Anterior cingulate cortex (tissue), 58 donors: ENCODE measurements at places on chromosomes 5 and 9.

DNA sequence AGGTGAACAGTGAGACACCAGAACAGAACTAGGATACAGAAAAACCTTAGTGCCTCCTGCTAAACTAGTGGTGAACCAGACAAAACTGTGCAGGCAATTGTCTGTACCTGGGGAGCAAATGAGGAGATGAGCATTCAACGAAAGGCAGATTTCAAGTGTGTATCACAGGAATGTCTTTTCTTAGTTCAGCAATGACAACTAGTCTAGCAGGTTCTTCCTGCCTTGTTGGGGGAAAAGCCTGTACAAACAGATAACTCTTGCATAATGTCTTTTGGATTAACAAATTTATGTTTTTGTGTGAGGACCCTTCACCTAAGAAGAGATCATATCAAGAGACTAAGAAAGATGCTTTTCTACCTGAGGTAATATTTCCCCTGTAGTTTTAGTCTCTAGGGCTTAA lies 21.8 kb upstream of the DENND4C start:
- DNase-seq: no peak

- no peak for DNase-seq
These were observed 21.2 kb downstream of the CDH10 start for GRCh38 chr5:24623624-24624023.

GRCh38 chr9:80085668-80086067 lies 513.9 kb downstream of the TLE4 start:
- no peak for DNase-seq

DNA sequence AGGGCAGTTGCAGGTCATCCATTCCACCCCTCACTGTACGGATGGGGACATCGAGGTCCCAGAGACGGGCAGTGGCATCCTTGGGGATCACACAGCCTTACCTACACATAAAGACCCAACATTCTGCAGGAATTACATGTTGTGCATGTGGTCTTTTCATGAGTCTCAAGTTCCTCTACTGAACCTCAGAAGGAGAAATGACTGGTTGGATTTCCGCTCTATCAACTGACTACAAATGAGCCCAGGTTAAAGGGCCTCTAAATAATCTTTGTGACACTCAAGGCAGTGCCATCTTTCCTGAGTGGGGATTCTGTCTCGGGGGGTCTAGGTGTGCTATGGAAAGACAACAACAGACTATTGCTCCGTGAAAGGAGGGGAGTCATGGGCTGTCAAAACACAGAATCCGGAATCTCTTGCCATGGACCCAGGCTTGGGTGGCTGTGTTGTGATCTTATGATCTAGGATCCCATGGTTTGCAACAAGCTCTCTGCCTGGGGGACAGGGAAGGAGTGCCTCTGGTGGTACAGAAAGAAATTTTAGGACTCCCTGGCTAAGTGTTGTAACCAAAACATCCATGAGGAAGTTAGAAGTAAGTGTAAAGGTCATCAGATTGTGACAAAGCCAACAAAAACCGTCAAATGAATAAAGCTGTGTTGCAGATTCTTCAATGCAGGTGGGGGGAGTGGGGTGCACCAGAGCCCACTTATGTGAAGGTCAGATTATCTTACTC lies 1.9 kb upstream of the SLC31A2 start:
- no peak for DNase-seq

GRCh38 chr5:173950829-173951228 lies 38.1 kb upstream of the C5orf47 start:
- DNase-seq: no peak
